Activated CD8-positive, alpha-beta memory T cell treated with anti-CD3 and anti-CD28 coated beads for 48 hours (primary cell): ENCODE measurements at places on chromosomes 12 and 14.

GRCh38 chr14:105088812-105089745 is 23.8 kb upstream of the GPR132 start:
- DNase-seq = no peak

GRCh38 chr12:113369391-113369985 is 11.1 kb downstream of the PLBD2 start:
- DNase-seq = no peak

- DNase-seq = no peak
Observed at GRCh38 chr12:22728987-22729386, 104.0 kb downstream of the ETNK1 start.

DNA sequence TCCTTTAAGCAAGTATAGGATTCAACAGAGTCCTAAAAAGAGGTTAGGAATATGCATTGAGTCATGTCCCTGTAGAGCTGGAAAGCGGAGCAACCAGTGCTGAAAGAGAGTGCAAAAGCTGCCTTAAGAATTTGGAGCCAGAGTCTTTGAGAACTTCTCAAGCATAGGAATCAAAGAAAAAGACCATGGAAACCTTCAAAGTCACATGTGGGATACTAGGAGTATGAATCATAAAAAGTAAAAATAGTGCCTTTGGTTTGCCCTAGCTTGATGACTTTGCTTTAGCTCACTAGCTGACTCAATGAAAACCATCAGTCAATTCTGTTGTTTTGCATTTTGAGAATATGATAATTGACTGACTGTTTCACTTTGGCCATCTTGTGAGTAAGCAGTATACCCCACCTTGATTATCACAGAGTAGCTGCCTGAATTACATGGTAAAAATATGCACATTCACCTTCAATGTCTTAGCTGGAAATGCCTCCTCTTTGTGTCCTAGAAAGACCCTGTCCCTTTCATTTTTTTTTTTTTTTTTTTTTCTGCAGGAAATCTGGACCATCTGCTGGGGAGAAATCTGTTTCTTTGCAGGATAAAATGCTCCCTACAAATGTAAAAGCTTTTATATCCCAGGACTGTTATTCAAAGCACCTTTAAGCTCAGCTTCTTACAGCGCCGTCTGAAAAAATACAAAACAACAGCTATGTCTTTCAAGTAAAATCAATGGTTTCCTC is 248.6 kb upstream of the KRR1 start:
- DNase-seq = no peak

GRCh38 chr12:47028981-47029708 is 50.3 kb upstream of the PCED1B start:
- DNase-seq = no peak

GRCh38 chr12:49945394-49946080 is 5.0 kb upstream of the AQP2 start:
- DNase-seq = peak; percentile 90

DNA sequence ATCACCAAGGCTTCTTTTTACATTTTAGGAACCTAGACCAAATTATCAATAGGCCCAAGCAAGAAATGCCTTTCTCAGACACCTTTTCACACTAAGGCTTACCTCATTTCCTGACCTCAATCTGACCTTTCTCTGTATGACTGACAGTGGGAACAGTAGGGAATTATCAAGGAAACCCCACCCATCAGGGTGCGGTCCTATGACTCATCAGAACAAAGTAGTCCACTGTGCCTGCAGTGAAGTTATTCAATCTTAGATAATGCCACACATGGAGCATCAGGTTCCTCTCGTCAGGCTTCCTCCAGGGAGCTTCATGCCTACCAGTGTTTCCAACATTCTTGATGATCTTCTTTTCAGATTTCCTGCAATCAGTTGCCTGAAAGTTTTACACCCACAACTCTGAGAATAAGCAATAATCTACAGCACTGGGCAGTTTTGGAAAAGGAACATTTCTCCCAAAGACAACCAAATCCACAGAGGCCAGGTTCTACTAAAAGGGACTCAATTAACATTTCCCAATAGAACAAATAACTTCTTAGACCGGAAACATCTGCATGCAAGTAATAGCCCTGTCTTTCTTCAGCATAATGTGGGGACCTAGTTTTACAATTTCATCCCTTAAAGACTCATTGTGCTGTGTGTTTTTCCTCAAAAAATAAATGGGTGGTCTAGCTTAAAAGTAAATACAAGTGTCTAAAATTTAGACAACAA is 35.9 kb upstream of the TMTC2 start:
- DNase-seq = no peak

DNA sequence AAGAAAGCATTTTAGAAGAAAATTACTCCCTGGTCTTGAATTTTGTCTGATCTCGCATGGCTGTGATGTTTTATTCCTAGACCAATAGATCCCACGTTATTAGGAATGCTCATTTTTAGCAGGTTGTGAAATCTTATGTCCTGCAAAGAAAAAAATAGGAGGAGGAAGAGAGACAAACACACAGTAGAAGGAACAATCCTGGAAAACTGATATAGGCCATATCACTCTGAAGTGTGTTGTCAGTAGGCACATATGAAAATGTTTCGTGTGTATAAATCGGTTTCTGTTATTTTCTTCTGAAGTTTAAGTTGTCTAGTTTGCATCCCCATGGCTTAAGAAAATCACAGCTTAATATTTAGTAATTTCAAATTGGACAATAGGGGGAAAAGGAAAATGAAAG is 12.4 kb downstream of the SLCO1B3 start:
- DNase-seq = no peak

DNA sequence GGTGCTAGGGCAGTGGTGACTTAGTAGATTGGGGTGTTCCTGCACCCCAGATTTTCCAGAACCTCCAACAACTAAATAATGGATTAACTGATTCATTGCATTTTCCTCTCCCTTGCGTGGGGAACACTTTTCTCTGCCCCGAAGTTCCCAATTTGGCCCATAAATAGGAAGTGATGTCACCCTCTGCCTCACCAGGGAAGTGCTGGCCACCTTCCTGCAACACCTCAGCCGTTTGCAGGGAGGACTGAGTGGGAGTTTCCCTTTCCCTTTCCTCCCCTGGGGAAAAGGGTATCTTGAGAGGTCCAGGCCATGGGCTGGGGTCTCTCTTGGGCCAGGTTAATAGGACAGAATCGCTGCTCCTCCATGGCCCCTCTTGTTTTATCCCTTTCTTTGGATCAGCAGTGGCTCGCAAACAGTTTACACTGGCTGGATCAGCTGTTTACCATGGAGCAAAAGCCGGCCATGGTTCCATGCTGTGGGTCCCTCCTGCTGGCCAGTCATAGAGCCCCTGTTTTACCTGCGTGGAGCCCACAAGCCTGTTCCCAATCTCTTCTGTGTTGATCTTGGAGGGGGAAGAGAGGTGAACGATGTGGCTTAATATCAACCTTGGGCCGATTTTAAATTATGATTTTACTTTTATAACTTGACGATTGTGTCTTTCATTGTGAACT is 91.6 kb upstream of the VRK1 start:
- DNase-seq = no peak

GRCh38 chr12:68451261-68452077 is 119.3 kb upstream of the MDM1 start:
- no peak for DNase-seq

GRCh38 chr14:29759521-29760340 is 167.9 kb downstream of the PRKD1 start:
- no peak for DNase-seq
